Activated T-helper 1 cell treated with anti-CD3 and anti-CD28 coated beads, Interleukin-2, amount 50 U/mL, for 16 hours (primary cell): ENCODE measurements at places on chromosomes 4 and X.

GRCh38 chrX:21476909-21477308 lies 102.7 kb downstream of the CNKSR2 start:
- DNase-seq = no peak

DNA sequence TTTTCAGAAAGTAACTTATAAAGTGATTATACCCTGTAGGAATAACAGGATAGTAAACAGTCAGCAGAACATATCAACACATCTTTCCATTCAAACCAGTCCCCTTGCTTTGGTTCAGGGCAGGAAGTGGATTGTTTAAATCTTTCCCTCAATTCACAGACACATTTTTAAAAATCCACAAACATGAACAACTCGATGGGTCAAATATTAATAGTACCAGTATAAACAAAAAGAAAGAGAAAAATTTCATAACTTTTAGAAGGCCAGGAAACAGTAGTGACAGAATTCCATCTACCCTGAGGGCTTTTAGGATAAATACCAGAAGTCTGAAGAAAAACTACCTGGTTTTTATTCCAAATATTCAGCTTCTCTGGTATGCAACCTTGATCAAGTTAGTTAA lies 1072.8 kb upstream of the PABPC4L start:
- DNase-seq = no peak

GRCh38 chrX:9147726-9148125 lies 113.8 kb upstream of the FAM9B start:
- no peak for DNase-seq

DNA sequence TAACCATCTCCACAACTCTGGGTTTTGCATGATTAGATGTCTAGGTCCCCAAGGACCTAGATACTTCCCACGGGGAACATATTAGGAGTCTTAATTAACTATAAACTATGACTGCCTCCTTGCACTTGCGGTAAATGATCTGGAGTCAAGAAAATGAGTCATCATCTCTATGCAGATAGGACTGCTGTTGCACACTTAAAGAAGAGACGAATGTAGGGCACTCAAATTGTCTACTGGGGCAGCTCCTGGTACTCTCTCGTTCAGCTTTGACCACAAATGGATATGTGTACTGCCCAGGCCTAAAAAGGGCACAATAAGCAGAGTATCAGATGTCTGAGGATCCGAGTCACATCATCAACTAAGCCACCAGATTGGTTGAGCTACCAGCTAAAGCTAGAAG lies 1783.4 kb upstream of the AGA start:
- DNase-seq = no peak

GRCh38 chr4:121464854-121465253 lies 84.0 kb upstream of the QRFPR start:
- no peak for DNase-seq

- DNase-seq = no peak
These were observed 350.0 kb downstream of the SLC7A11 start for GRCh38 chr4:137892134-137892533.

DNA sequence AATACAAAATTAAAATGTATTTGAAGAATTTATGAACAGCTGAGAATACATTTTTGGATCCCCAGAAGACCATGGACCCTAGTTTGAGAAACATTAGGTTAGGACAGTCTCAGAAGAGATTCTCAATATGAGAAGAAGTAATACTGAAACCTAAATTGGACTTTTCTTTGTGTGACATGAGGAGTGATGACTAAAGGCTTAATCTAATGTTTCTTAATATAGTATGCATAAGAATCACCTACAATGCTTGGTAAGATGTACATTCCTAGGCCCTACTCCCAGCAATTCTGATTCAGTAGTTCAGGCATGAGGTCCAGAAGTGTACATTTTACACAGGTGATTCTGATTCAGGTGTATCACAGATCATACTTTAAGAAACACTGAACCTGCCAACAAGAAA lies 31.6 kb upstream of the HUWE1 start:
- DNase-seq = no peak

GRCh38 chrX:118025226-118025625 lies 91.4 kb downstream of the KLHL13 start:
- no peak for DNase-seq

DNA sequence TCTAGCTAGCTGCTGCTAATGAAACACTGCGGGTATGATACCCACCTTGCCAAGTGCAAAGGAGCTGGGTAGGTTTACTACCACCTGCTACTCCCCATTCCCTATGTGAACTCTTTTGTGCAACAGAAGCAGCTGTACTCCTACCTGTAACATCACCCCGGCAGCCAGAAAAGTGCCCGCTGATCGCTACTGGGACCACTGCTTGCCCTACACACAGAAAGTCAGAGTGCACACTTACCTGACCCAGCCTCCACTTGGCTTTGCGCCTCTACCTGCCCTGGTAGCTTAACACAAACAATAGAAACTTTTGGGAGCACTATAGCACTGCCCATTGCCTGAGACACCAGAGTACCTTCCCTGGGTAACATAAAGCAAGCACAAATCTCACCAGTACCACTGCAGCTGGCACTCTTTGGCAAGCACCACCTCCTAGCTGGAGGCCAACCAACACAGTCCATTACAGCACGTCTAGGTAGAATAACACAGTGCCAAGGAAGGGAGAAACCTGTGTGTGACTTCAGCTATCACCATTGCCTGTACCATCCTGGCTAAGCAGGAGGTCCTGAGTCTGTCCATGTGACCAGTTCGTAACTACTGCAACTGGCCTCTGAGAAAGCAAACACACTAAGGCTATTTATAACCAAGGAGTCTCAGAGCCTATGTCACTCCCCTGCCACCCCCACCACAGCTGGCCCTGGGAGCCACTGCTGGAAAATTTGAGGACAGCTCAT lies 80.1 kb downstream of the CENPC start:
- DNase-seq = no peak

DNA sequence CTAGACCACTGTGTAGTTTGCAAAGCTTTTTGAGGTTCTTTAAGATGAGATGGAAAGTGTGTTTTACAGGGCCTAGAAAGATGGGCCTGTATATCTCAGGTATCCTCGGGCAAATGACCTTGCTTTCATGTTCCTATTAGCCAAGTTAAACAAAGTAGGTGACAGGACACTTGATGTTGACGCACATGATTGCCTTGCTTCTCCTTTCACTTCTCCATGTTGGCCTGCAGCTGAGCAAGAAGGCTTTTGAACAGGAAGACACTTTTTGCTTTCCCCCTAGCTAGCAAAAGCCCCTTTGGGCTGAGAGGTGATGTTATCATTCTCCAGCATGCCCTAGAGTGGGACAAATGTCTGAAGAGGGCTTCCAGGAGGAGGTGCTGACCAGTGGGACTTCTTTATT lies 202.1 kb downstream of the GPC3 start:
- no peak for DNase-seq

DNA sequence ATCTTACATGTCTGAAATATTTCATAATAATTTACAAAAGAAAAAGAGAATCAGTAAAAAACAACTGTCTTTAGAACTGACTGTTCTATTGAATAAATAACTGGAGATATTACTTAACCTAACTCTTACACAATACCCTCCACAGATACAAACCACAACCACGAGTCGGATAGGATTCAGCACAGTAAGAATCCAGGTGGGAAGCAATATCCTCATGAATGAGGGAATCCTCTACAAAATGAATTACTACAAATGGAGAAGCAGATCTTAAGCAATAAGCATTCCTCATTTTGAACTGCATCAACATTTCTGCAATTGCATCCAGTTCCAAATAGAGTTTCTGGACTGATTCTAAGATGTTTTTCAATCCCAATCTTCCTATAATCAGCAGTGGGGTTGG lies 227.1 kb downstream of the SH2D1A start:
- DNase-seq = no peak

DNA sequence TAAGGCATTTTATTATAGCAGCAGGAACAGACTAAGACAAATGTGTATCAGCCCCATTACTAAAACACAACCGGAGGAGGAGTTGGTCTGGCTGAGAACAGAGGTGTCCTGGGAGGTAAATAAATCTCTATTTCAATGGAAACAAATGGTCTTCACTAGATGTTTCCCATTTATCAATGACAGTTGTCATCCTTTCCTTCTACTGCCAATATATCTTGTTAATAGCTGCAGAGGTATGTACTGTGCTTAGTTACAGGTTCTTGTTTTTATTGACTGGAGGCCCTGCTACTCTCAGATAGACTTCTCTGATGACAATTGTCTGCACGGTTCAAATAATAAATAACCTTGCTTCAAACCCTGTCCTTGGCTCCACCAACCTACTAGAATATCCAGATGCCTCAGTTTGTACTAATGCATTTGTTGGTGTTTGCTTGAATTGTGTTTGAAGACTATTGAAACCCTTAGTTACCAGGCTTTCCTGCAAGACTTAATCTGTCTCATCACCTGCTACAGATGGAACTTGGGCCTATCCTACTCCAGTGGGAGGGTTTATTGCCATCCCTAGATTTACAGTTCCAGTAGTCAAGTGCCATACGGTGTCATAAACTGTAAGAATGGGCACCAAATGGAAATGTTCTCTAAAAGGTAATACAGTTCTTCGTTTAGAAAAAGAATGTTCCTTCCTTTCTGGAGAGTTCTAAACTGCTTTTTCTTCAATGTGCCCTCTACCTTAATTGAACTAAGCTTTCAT lies 29.8 kb upstream of the HPGDS start:
- no peak for DNase-seq

- peak; percentile 17 for DNase-seq
These were observed 25.0 kb upstream of the BCORL1 start for GRCh38 chrX:129957241-129958082.

DNA sequence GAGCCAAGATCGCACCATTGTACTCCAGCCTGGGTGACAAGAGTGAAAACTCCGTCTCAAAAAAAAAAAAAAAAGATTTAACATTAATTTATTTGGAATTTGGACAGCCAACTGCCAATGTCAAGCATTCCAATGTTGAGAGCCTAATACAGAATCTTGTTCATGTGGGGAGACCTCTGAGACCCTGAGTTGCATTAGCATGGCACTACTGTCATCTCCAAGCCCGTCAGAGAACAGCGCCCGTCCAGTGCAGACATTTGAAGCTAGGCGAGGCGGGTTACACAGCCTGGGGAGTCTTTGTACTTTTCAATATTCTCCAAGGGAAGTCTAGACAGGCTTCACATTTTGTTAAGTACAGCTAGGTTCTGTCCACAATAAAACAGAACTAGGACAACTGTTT lies 126.7 kb downstream of the CHRNA9 start:
- DNase-seq = no peak

- DNase-seq = no peak
These were observed 17.4 kb upstream of the USP46 start for GRCh38 chr4:52676536-52676935.

DNA sequence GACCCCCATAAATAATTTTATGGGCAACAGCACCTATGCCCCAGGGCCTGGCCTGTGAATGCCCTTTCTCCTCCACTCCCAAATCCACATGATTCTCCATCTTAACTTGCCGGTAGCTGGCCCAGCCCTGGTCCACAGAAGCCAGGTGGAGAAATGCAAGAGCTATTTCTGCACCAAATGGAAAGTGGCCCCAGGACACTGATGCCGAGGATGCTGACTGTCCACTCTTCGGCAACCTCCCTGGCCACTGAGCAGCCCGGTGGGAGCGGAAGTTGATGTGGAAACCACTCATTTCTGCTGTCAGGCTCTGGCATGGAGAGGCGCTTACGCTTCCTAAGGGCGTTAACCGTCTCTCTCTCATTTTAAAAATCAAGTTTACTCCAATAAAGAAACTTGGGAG lies 58.8 kb downstream of the JAKMIP1 start:
- no peak for DNase-seq

DNA sequence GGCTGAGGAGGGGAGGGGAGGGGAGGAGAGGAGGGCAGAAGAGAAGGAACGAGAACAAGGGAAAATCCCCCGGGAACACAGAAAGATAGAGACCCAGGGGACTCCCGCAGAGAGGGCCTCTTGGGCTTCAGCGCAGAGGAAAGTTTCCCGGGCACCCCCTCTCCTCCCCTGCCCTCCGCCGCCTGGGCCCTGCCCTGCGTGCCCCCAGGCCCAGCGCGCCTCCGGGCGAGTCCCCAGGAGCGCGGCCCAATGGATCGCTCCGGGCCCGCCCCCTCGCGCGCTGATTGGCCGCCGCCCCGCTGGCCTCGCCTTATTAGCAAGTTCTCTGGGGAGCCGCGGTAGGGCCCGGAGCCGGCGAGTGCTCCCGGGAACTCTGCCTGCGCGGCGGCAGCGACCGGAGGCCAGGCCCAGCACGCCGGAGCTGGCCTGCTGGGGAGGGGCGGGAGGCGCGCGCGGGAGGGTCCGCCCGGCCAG lies at the start of gene MSX1:
MSX1 (plus strand) TSS at position 341 of the 474 bp plus-strand sequence. CDS start 235 bp downstream, outside the sequence.
- DNase-seq = no peak

- no peak for DNase-seq
These were observed 836 bp upstream of the LNX1 start for GRCh38 chr4:53592122-53592521.

DNA sequence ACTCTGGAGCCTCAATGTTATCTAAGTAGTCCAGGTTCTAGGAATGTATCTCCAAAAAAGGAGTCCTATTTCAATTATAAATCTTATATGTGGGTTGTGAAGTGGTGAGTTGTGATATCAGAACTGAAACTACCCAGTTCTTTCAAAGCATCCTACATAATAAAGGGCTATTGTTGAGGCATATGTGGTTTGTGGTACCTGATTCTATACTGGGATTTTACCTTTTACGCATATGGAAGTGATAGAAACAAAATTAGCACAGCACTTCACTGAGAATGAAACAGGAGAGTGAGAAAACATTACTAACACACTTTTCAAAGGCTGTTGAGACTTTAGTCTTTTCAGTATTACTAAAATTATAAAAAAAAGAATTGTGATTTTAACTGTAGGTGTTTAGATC lies 417.7 kb upstream of the GALNT7 start:
- DNase-seq = no peak

DNA sequence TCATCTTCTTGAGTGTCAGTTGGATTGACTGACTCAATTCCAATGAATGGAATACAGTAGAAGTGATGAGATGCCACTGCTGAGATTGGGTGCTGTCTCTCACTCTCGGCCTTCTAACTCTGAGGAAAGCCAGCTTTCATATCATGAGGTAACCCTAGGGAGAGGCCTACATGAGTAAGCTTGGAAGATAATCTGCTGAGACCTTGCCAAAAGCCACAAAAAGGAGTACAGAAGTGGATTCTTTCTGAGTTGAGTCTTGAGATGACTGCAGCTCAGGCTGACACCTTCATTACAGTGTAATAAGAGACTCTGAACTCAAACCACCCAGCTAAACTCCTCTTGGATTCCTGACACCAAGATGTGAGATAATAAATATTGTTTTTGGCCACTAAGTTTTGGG lies 537.4 kb upstream of the MAGEB18 start:
- DNase-seq = no peak

- DNase-seq = peak; percentile 33
These were observed 23.5 kb downstream of the TLR10 start for GRCh38 chr4:38759113-38759789.

GRCh38 chrX:113980953-113981352 lies 602.9 kb upstream of the HTR2C start:
- no peak for DNase-seq

- no peak for DNase-seq
These were observed 5.2 kb downstream of the NLGN4X start for GRCh38 chrX:6223516-6223915.

- DNase-seq = no peak
These were observed 8.1 kb downstream of the COQ2 start for GRCh38 chr4:83276299-83277040.

GRCh38 chrX:40391662-40392061 lies 189.1 kb upstream of the ATP6AP2 start:
- no peak for DNase-seq

- DNase-seq = no peak
These were observed 55.4 kb downstream of the CLCN3 start for GRCh38 chr4:169675825-169676224.

- DNase-seq = no peak
These were observed 147.4 kb upstream of the RPS6KA3 start for GRCh38 chrX:20414066-20414465.

- no peak for DNase-seq
These were observed 129.8 kb downstream of the GUCY2F start for GRCh38 chrX:109352066-109352588.
